ENCODE measurements at places on chromosomes 12 and 14.

GRCh38 chr12:91811481-91812287 is 334.0 kb downstream of the BTG1 start:
- DNase-seq = peak; percentile 64

DNA sequence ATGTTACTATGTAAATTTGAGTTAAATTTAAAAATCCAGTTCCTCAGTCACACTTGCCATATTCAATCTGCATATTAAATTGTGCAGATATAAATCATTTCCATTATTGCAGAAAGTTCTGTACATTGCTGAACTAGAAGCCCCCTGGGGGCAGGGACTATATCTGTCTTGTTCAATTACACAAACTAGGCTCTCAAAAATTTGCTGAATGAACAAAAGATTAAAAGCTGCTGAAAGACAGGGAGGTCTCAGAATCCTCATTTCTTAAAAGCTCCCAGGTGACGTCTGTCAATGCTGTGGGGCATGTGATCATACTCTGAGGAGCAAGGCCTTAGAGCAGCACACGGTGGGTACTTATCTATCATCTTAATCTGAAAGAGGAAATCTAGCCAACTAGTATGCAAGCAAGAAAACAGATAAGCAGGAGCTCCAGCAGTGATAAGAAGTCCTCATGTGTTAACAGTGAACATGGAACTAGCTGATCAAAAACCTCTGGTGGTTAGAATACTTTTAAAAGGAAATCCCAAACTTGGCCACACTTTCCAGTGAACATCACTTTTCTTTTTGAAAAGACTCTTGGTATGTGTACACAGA is 60.5 kb downstream of the APPL2 start:
- no peak for DNase-seq

- no peak for DNase-seq
Measured at GRCh38 chr12:1911598-1912575, 6.6 kb downstream of the CACNA2D4 start.

DNA sequence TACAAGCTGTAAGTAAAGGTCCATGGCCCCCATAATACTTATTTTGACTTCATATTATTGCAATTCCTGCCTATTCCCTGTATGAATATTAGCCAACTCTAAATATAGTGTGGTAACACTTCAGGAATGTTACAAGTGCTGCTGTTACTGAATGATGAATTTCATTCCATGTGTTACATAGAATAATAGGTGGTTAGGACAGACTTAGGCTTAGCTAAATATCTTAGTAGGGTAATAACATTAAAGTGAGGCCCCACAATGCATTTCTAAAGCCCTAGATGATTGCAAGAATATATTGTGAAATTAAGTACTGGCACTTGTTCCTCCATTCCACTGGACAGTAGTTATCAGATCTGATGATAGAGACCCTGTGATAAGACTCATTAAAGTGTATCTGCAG is 182.7 kb downstream of the PCNX1 start:
- DNase-seq = peak; percentile 15

DNA sequence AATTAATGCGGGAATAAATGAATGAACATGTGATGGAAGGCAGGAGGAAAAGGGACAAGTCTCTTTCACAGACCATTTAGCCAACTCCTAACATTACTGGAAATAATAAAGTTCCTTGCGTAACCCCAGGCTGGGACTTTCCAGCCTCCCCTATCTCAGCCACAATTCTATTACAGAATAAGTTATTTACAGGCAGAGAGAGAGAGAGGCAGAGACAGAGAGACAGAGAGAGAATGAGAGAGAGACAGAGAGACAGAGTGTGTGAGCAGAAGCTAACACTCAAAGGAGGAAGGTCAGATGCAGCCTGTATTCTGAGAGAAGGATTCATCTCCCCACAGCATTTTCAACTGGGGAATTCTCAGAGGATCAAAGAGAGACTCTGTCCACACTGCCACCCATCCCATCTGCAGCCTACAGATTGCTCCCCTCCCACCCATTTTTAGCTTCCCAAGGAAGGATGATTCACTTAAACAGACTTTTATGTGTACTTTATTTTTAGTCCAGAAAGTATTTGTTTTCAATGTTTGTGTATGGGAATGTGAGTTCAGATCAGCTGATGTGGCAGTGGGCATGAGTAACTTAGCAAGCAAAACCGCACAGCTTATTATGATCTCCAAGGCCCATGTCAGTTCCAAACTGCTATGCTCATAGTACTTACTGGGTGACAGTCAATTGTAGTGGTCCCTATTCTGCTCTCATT is 165.7 kb downstream of the CAND1 start:
- DNase-seq = peak; percentile 78

DNA sequence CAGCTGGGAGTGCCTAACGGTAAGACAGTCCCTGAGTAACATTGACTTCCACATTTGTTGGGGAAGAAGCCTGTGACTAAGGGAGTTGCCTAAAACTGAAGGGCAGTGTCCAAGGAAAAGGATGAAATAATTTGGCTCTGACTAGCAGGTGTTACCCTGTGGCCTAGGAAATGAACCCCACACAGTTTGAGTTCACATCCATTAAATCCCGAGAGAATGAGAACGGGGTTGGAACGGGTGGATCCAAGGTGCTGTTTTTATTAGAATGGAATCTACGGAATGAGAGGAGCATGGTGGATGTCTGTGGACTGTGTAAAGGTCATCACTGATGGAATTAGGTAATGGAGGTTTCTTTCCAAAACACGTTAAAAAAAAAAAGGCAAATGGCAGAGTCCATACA is 324.0 kb downstream of the MED13L start:
- DNase-seq = no peak

DNA sequence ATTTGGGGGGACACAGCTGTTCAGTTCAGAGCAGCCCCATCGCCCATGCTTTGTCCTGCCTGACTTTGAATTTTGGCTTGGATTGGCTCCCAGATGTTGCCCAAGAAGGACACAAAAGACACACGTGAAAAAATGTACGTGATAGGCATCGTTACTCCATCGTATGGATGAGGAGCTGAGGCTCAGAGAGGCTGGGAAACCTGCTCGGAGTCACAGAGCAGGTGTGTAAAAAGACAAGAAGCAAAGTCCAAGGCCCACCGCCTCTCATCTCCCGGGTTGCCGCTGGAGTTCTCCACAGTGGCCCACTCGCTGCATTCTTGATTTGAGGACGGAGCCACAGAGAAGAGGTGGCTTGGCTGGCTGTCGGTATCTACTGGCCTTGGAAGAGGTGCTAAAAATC is 41.0 kb upstream of the BEGAIN start:
- no peak for DNase-seq

DNA sequence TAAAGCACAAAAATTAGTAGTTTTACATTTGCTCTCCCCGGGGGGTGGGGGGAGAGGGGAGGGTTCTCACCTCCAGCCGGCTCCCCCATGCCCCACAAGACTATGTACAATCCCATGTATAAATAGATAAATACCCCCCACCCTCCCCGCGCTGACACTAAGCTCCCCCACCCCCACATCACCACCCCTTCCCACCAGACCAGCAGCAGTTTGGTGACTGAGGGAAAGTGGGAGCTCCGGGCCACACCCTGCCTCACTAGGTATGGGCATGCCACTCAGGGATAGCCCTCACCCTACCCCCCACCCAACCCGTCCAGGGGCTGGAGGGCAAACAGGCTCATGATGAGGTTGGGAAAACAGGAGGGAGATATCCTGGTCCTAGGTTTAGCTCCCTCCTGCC is 1.9 kb upstream of the PRKAG1 start:
- no peak for DNase-seq

- DNase-seq = peak; percentile 19
Measured at GRCh38 chr14:96053600-96054381, 14.6 kb downstream of the C14orf132 start.

GRCh38 chr12:104232609-104233280 is 17.2 kb downstream of the TXNRD1 start:
- peak; percentile 73 for DNase-seq

GRCh38 chr14:93571275-93571674 is 140.5 kb downstream of the UNC79 start:
- DNase-seq = no peak

DNA sequence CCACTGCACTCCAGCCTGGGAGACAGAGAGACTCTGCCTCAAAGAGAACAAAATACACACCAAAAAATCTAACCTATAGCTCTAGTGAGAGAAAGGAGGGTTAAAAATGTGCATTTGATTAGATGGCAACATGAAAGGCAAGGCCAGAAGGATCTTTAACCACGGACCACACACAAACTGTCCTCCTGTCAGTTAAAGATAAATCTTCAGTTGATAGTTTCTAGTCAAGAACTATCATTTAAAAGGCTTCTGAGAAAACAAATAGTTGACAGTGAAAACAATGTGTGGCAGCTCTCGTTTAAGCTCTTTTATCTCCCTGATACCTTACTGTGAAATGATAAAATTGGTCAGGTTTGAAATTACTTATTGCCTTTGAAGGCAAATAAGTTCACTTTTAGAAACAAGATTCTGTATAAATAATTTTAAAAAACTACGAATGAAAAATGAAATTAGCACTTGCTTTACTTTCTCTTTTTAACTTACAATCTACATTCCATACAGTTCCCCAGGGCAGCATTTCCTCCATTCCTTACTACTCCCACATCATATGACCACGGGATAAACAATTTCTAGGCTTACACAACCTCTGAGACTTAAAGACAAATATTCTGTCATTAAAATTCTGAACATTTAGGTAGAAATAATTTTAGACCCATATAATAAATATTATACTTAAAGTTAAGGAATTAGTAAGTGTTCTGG is 71.4 kb upstream of the GNPNAT1 start:
- peak; percentile 57 for DNase-seq

- peak; percentile 28 for DNase-seq
Measured at GRCh38 chr12:45789025-45789424, 59.5 kb downstream of the ARID2 start.

- DNase-seq = no peak
Measured at GRCh38 chr14:77667331-77667730, 40.5 kb downstream of the ALKBH1 start.

DNA sequence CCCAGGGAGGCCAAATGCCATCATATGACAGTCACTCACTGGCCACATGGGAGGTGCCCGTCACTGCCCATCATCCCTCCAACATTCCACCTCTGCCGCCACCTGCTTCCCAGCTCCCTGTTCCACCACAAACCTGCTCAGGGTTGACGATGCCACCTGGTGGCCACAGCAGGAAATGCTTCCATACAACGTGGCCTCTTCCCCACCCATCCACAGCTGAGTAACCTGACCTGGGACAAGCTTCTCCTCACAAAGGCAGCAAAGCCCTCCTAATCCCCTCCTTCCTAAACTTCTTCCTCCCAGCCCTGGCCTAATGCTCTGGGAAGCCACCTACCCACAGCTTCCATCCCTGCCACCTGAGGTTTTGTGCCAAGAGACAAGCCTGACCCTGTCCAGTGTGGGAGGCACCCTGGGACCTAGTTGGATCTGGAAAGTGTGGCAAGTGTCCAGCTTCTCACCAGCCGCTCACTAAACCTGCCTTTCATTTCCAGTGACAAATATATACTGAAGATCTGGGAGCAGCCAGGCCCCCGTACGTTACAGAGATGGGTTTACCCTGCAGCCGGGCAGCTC is 4.3 kb downstream of the DEGS2 start:
- peak; percentile 56 for DNase-seq

GRCh38 chr12:79676579-79676978 is 14.2 kb downstream of the PAWR start:
- no peak for DNase-seq

GRCh38 chr14:23306412-23307145 is at the start of gene BCL2L2:
BCL2L2 (plus strand) TSS chr14:23306833; CDS start chr14:23307768, 935 bp downstream.
- peak; percentile 92 for DNase-seq
